ENCODE measurements at places on chromosomes 1 and 21.

DNA sequence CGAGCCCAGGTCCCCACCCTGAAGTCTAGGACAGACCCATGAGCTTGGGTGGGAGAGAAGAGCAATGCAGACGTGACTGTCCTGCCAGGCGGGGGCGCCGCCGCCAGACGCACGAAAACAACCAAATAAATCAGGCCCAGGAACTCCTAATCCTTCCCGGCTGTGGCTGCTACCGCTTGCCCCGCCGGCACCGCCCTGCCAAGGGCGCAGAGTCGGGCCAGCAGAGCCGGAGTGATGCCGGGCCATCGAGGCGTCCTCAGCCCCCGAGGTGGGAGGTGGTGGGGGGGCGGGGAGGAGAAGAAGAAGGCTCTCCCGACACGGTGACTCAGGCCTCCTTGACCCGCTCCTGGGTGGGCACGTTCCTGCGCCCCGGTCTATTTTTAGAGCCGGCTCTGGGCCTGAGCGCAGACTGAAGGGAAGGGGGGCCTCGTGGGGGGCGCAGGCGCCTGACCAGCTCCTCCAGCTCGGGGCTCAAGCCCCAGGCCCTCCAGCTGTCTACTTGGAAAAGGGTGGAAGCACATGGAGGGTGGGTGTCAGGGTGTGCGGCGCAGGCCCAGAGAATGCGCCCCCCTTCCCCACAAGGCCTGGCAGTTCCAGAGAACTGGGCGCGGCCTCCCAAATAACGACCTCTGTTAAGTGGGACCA lies 10.7 kb upstream of the COL16A1 start:
- no peak for DNase-seq

GRCh38 chr1:11634365-11635192 lies 19.6 kb downstream of the FBXO2 start:
- no peak for DNase-seq

- no peak for DNase-seq
Measured at GRCh38 chr1:107358619-107359327, 217.9 kb downstream of the NTNG1 start.

GRCh38 chr1:43520100-43520778 lies 10.4 kb upstream of the PTPRF start:
- DNase-seq = no peak

GRCh38 chr1:56399795-56400194 lies 179.6 kb downstream of the PLPP3 start:
- DNase-seq = no peak

Measured in GDM1 (cell line).